ENCODE measurements at places on chromosomes 2 and 18.

DNA sequence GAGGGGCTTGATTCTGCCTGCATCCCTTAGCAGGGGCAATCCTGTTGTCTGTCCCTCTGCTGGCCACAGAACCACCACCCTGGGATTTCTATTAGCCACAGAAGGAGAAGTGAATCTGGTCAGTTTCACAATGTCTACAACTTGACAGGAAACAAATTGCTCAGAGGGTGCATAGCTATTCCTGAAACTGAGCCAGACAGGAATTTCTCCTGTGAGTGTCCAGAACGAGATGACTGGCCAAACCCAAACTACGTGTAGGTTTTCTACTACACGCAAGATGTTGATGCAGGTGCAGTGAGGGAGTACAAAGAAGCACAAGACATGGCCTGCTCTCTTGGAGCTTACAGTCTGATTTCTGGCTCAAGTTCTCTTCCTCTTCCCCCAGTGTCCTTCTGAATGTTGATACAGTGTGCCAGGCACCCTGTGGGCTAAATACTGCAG, 201.9 kb downstream of the CLIP4 start:
- DNase-seq: no peak

DNA sequence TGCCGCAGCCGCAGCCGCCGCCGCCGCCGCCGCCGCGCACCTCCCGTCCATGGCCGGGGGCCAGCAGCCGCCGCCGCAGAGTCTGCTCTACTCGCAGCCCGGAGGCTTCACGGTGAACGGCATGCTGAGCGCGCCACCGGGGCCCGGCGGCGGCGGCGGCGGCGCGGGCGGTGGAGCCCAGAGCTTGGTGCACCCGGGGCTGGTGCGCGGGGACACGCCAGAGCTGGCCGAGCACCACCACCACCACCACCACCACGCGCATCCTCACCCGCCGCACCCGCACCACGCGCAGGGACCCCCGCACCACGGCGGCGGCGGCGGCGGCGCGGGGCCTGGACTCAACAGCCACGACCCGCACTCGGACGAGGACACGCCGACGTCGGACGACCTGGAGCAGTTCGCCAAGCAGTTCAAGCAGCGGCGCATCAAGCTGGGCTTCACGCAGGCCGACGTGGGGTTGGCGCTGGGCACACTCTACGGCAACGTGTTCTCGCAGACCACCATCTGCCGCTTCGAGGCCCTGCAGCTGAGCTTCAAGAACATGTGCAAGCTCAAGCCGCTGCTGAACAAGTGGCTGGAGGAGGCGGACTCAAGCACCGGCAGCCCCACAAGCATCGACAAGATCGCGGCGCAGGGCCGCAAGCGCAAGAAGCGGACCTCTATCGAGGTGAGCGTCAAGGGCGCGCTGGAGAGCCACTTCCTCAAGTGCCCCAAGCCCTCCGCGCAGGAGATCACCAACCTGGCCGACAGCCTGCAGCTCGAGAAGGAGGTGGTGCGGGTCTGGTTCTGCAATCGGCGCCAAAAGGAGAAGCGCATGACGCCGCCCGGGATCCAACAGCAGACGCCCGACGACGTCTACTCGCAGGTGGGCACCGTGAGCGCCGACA, 2.4 kb downstream of the POU3F3 start:
- DNase-seq: no peak

DNA sequence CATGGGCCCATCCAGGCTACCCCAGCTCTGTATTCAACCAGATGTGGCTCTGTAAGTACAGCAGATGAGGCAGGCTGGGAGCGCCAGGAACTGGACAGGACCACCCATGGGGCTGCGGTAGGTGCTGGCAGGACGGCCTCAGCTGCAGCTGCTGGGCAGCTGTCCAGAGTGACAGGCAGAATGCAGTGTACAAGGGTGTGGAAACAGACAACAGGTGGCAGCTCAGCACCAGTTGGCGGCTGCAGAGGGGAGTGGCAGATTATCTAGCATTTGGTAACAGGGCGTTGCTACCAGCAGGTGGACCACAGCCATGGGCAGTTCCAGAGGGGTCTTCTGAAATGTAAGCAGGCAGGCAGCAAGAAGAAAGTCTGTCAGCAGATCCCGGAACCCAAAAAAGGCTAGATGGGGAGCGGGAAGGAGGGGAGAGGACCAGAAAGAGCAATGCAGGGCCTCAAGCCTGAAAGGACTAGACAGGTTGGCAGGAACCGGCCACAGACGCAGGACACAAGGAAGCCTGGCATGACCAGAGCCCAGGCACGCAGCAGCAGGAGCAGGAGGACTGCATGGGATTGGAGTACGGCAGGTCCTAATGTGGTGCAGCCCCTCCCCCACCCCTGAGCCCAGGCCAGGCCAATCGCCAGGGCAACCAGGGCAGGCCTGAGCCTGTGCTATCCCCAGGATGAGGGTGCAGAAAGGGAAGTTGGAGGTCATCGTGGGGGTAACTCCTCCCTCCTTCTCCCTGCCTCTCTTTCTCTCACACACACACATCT, 24.7 kb downstream of the PKDCC start:
- DNase-seq: no peak

- no peak for DNase-seq
These were observed 117.2 kb downstream of the CTNNA2 start for GRCh38 chr2:79630060-79630459.

DNA sequence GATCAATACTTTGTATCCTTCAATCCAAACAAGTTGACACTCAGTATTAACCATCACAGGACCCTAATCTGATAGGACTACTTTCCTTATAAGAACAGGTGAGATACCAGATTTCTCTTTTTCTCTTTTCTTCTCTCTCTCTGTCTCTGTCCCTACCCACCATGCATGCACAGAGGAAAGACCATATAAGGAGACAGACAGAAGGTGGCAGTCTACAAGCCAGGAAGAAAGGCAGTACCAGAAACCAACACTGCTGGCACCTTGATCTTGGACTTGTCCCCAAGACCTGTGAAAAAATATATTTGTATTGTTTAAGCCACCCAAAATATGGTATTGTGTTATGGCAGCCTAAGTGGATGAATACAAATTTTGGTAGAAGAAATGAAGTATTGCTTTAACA, 156.2 kb upstream of the KCNH7 start:
- no peak for DNase-seq

DNA sequence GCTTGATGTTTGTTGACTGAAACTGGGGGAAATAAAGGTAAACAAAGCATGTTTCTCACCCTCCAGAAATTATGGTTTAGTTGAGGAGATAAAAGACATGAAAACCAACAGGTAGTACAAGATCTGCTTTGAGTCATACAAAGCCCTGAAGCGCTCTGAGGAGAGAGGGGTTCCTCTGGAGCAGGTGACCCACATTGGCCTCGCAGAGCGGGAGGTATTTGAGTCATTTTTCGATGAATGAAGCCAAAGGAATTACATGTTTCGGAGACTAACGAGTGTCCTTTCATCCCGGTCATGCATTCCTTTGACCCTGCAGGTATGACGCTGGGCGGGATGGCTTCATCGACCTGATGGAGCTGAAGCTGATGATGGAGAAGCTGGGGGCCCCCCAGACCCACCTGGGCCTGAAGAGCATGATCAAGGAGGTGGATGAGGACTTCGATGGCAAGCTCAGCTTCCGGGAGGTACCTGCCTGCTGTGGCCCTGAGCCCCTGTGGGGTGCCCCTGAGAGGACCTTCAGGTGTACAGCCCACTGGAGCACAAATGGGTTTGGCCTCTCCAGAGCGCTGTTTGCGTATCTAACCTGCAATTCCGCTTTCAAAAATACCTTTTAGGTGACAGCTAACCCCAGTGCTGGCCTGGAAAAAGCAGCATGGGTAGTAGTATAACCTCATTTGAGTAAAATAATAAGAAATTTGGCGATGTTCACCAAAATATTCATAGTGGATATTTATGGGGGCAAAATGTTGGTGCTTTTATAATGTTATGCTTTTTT, 29.3 kb downstream of the EFHD1 start:
- DNase-seq: no peak

GRCh38 chr2:62447411-62447810, 58.6 kb downstream of the TMEM17 start:
- DNase-seq: no peak

DNA sequence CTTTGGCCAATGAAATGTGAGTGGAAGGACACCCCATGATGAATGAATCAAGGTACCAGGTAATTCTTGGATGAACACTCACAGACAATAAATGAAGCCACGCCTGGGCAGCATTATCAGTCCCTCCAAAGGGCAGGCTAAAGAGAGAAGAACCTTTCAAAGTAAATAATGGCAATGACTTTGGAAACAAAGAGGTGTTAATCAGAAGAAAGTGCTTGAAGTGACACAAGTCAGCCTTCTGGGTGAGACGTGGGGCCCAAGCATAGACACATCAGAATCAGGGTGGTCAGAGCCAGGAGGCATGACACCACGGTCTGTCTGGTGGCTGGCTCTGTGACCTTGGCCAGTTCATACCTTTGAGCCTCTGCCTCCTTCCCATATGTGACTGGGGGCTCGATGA, 103.3 kb downstream of the POLR1A start:
- no peak for DNase-seq

GRCh38 chr2:235066490-235066889, 114.7 kb downstream of the SH3BP4 start:
- no peak for DNase-seq

GRCh38 chr18:13398631-13399030, 180.1 kb downstream of the LDLRAD4 start:
- no peak for DNase-seq

GRCh38 chr2:180722551-180723239, 257.7 kb upstream of the UBE2E3 start:
- no peak for DNase-seq

DNA sequence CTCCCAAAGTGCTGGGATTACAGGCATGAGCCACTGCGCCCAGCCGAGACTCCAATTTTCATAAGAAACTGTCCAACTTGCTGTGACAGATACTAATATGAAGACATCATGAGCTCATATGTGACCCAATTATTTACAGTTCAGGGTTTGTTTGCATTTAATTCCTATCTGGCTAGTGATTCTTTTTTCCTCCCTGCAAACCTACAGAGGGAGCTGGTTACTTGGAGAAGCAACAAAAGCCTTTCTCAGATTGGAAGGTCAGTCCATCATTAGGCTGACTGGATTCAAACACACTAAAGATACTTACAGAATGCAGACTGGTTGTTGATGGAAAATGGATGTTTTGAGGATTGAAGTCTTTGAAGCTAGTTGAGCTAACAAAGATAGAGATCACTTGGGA, 176.4 kb downstream of the ANKRD44 start:
- no peak for DNase-seq

DNA sequence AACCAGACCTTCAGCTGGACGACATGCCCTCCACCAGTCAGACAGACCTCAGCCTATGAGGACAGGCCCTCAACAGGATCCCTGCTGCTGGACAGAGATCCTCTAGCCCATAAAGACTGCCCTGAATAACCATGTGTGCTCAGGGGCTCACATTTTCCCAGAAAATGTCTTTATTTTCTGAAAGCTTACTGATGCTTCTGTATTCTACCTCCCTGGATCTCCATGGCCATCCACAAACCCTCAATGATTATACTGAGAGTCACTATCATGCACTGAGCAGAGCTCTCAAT, 1.8 kb upstream of the PTPN18 start:
- no peak for DNase-seq

- DNase-seq: no peak
These were observed 132.6 kb upstream of the CDCA7 start for GRCh38 chr2:173221937-173222594.

DNA sequence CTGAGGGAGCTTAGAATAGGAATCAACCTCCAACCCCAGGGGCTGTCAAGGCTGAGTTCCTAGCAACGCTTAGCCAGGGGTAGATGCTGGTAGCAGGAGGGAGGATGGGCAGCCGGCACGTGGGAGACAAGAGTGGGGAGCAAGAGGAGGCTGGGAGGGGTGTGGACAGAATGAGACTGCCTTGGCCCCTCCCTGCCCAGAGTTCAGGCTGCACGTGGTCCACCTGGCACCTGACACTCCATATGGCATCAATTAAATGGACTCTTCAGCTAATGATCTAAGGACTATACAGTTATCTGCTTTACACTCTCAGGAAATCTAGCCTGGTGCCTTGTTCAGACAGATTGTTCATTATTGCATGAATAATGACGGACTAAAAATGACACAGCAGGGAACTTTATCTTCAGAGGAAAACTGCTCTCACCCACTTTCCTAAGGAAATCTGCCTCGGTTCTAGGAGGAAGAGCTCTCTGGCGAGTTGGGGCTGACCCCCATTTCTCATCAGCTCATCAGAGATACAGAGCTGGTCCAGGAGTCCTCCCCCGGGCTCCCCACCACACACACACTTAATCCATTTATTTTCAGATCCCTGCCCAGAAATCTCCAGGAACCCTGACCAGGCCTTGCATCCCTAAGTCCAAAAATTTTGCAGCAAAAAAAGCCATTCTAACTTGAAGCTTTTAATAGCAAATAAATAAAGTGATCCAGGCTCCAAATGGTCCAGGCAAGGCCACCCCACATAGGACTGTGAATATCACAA, 102.1 kb upstream of the CDC42EP3 start:
- no peak for DNase-seq

DNA sequence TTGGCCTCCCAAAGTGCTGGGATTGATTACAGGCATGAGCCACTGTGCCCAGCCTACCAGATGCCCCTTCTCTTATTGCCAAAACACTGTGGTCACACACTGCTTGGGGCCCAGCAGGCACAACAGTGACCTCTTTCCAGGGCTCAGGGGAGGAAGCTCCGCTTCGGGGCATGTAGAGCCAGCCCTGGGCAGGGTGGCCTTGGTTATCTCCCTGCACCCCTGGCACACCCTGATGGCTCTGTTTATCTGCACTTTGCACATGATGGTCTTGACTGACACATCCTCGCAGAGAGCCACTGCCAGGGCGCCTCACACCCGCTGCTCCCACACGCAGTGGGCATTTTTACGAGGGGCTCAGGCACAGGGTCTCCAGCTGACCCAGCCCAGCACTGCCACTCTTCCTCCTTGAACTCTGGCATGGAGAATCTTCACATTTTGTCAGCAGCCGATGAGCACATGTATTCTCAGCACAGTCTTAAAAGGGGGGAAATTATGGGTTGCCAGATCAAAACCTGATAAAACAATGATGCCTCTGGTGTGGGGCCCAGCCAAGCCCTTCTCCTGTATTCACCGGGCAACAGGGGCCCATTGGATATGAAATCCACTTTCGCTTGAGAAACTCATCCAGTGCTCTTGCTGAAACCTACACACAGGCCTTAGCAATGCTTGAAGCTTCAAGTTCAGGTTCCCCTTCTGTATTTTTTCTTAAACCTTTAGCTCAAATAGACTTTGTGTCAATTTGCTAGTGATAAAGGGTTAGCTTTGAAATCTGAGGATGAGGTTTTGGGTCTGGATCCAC, 5.9 kb downstream of the GYPC start:
- no peak for DNase-seq

- no peak for DNase-seq
These were observed 248.4 kb upstream of the MEIS1 start for GRCh38 chr2:66186537-66186936.

Measured in NCI-H526 treated with DMSO at 0.1 percent for 48 hours (cell line).